ENCODE measurements at places on chromosomes 16 and 17. TPM values are rescaled to one million over a fixed set of nuclear protein-coding genes. Genes with fewer than 3 reads are reported as not detected.
A peak's percentile ranks its signal among the peaks of the same experiment; 100 is the strongest.

GRCh38 chr16:54176376-54176901 is 110.1 kb downstream of the IRX3 start:
- no peak for DNase-seq

GRCh38 chr17:64276961-64277505 is 14.0 kb upstream of the TEX2 start:
- no peak for DNase-seq

- DNase-seq = peak; percentile 74
Measured at GRCh38 chr17:73156166-73156840, 8.5 kb upstream of the SSTR2 start.

DNA sequence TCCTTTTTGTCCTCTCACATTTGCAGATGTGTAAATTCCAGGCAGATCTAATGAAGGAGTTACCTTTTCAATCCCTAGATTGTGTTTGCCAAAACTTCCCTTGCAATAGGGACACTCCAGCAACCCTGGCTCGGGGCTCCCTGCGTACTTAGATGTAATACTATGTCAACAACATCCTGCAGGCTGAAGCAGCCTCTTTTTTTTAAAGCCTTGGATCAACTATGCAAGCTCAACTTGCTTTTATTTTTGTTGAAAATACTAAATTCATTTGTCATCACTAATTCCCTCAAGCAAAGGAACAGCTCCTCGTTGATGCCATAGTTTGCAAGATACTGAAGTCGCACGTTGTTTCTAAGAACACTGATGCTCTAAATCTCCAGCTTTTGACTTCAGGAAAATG is 59.1 kb downstream of the GRIN2A start:
- no peak for DNase-seq

DNA sequence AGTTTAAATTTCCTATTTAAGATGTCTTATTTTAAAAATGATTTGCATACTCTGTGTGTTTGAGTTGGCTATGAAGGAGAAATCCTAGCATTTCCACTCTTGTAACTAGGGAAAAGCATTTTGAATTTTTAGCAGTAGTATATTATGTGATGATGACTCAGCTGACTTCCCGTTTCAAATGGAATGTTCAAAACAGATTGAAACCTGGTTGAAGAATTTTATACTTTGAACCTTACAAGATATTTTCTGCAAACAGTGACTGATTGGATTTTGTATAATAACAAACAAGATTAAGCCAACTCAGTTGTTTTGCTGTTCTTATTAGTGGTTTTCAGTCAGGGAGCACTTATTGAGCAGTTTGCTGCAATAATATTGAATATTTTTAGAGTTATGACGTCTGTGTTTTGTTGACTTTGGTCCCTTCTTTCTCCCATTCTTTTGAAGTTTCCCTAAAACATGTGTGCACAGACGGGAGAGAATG is 8.0 kb downstream of the TNRC6A start:
- DNase-seq = no peak

- DNase-seq = peak; percentile 70
Measured at GRCh38 chr17:352421-353212, at the start of gene RPH3AL. Gene RPH3AL, minus strand, starts transcription at chr17:352807. Its CDS starts 25,264 bp downstream, at chr17:327543.

DNA sequence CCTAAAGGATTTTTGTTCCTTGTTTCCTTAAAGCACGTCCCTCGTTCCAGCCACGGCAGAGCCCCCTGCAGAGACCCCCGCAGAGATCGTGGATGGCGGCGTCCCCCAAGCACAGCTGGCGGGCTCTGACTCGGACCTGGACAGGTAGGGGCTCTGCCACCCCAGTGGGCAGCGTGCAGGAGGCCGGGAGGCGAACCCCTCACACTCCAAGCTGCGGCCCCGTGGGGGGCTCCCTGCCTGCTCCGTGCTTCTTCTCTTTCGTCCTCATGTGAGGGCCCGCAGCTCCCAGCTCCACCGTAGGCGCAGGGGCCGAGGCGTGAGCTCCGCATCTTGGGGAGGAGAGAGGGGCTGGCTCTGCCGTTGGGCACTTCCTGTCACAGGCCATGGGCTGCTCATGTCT is 8.5 kb downstream of the TELO2 start:
- no peak for DNase-seq

GRCh38 chr16:69821844-69822173 is 59.7 kb downstream of the WWP2 start:
- DNase-seq = no peak

- DNase-seq = no peak
Measured at GRCh38 chr16:67703626-67704025, 15.5 kb downstream of the GFOD2 start.

DNA sequence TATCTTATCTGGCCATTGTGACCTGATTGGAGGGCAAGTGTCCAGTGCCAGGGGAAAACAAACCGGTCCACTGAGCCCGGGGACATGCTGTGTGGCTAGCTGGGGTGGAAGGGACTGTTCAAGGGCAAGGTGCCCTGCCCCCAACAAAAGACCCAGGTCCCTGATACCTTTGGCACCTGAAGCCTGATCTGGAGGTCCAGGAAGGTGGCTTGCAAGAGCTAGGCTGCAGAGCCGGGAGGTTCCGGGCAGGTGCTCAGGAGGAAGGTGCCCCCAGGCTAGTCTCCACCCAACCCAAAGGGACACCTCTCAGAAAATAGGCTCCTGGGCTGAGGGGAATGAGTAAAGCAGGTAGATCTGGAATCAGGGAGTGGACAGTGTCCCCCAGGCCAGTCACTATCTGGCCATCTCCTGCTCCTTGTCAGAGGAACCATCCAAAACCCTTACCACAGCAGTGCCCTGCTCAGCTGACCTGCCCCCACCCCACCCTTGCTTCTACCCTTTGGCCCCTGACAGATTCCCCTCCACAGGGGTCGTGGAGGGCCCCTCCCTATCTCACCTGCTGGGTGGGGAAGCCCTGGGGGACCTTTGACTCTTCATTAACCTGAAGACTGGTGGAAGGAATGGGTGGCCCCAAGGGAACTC is 6.2 kb downstream of the NAT9 start:
- peak; percentile 74 for DNase-seq

GRCh38 chr16:2952679-2953078 is 11.4 kb upstream of the KREMEN2 start:
- no peak for DNase-seq

GRCh38 chr16:66228792-66229191 is 137.7 kb upstream of the CDH5 start:
- DNase-seq = no peak

DNA sequence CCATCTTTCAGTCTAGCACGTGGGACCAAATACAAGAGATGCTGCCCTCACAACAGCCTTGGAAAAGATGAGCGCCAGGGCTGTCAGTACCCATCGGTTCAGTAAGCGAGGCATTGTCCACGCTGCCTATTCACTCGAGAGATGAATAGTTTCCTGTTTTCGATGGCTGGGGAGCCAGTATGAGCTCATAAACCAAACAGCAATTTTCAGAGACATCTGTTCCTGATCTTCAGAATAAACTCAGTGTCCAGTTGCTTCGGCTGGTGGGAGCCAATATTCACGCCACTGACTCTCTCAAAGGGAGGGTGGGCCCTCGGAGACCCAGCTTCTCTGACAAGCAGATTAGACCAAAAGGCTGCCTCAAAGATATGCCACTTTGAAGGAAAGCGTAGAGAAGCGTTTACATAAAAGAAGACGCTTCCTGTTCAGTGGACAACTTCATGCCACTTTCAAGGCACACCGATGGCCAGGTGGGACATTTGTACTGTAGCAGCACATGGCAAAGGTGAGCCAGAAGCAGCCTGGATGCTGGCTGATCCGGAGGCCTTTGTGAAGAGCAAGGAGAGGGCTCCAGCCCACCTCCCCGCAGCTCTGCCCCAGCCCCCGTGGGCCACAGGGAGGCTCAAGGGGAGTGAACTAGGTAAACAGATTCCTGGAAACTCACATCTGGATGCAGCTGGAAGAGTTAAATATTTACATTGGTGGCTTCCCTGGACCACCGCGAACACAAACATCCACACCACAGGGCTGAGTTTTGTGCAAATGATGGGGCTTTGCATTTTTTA is 6.0 kb downstream of the TIMM22 start:
- DNase-seq = peak; percentile 75

GRCh38 chr16:17491140-17491662 is 20.4 kb upstream of the XYLT1 start:
- no peak for DNase-seq

DNA sequence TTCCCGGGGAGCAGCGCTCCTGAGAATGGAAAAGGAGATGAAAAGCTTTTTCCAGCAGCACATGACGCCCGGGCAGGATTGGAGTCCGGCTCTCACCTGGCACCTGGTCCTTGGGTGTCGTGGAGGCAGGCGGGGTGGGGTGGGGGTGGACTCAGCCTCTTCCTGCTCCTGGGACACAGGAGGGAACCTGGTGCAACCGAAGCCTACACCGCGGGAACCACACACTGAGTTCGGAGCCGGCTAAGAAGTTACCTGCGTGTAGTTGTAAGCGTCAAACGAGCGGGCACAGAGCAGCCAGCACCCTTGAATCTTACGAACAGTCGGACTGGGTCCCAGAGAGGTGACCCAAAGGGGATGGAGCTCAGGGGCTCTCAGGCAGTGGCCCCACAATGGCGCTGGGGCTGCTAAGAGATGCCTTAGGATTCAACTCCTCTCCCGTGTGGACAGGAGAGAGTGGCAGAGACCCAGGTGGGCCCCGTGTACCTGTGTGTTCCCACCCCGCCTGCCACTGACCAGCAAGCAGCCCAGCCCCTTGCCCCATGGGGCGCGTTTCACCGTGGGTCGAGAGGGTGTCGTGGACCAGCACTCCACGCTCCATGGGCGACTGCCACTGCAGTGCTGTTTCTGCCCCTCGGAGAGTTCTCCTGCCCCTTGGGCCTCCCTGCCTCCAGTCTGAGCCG is 105.8 kb upstream of the METRNL start:
- no peak for DNase-seq

GRCh38 chr16:68289202-68289601 is 21.5 kb downstream of the SLC7A6OS start:
- no peak for DNase-seq

- no peak for DNase-seq
Measured at GRCh38 chr17:4623249-4623648, 18.2 kb downstream of the ALOX15 start.

- DNase-seq = no peak
Measured at GRCh38 chr16:13193721-13194120, 292.3 kb downstream of the SHISA9 start.

DNA sequence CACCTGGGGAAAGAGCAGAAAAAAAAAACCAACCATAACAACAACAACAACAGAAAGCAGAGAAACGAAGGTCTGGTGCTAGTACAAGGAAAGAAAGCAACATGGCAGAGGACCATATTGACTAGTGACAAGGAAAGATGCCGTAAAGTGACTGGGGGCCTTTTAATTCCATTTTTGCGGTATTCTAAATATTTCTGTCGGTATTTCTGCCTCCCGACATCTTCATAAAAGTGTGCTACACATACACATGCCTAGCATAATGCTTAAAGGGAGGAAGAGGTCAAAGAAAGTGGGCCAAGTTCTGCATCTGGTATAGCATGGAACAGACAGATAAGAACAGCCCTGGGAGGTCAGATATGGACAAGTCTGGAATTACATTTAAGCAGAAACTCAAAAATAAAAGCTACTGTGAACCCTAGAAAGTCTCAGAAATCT is 19.5 kb upstream of the RNF43 start:
- no peak for DNase-seq

DNA sequence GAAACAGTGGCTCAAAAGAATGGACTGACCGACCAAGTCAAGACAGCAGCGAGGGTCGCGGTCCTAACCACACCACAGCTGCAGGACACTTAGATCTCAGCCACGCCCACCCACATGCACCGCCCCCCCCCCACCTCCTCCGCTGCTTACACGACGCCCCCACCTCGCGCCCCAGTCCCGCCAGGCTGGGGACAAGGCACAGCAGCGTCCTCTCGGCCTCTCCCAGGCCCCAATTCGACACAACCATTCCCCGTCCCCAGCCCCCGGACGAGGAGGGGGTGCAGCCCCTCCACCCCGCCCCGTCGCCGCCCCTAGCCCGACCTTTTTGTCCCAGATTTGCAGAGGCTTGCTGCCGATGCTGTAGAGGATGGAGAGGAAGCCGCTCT is 477 bp downstream of the CFAP20 start:
- no peak for DNase-seq

The MYH11 gene
- 33.3 TPM for total RNA-seq

The TBC1D3H gene
- total RNA-seq = not detected

The TANC2 gene
- total RNA-seq = 3.1 TPM

The SLC16A6 gene
- total RNA-seq = 2.6 TPM

The RFNG gene
- 56.6 TPM for total RNA-seq

The JMJD6 gene
- total RNA-seq = 34.8 TPM

All from adrenal gland (tissue), 19 donors.